Neural crest cell (in vitro differentiated cells): ENCODE measurements at places on chromosomes 2 and 18. TPM values are rescaled to one million over a fixed set of nuclear protein-coding genes. Genes with fewer than 3 reads are reported as not detected.

The PRSS56 gene
- total RNA-seq = 52.4 and 54.2 TPM in 2 replicates

DNA sequence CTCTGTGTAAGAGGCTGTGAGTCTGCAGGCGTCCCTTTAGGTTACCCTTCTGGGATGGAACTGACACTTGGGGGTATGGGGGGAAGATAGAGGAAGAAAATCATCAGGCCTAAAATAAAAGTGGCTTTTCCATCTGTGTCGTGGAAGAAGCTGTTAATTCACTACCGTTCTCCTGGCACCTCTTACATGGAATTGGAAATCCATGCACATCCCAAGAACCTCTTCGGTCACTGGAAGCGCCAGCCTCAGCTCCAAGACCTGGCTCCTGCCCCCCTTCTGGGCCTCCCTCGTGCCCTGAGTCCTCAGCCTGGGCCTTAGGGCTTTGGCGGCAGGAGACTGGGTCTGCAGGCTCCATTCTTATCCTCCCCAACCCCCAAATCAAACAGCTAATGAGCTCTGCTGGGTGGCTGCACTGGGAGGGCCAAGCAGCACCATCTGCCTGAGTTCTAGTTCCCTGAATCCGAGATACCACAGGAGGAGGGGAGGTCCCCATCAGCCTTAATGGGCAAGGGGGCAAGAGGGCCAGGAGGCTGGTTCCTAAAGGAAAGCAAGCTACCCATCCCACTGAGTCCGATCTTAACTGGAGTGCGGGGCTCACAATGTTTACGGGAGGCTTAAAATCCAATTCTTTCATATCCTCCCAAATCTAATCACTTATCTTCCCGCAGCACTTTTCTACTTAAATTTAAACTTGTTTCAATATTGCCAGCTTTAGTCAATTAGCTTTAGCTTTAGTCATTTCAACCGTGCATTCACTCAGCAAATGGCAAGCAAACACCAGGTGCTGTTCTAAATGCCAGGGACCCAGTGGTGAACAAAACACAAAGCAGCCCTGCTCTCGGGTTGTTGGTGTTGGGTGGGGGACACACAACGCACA is 52.8 kb downstream of the FAM178B start:
- DNase-seq = no peak
- no peaks in the 10 kb centered on the region for H3K4me1 ChIP-seq
- H3K4me3 ChIP-seq = no peak overlapping the region
- no peaks in the 10 kb centered on the region for H3K27me3 ChIP-seq

DNA sequence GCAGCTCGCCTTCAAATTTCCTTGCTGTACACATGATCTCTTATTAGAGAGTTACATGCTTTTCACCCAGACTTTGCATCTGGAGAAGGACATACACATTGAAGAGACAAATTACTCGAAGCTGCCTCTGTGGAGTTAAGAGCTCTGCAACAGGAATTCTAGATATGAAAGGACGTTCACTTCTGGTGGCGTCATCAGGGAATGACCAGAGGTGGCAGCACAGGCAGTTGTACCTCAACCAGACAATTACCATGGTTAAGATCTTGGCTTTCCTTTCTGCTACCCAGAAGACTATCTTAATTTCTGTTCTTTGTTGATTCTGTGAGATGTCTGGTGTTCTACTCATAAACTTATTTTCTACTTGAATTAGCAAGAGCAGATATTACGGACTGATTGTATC is 39.1 kb upstream of the MC4R start:
- H3K4me3 ChIP-seq = no peak overlapping the region
- no peaks in the 10 kb centered on the region for H3K36me3 ChIP-seq
- DNase-seq = no peak
- H3K4me1 ChIP-seq = no peaks in the 10 kb centered on the region
- peaks cover 12% of the 10 kb centered on the region for H3K27me3 ChIP-seq
- H3K27ac ChIP-seq = no peak overlapping the region

DNA sequence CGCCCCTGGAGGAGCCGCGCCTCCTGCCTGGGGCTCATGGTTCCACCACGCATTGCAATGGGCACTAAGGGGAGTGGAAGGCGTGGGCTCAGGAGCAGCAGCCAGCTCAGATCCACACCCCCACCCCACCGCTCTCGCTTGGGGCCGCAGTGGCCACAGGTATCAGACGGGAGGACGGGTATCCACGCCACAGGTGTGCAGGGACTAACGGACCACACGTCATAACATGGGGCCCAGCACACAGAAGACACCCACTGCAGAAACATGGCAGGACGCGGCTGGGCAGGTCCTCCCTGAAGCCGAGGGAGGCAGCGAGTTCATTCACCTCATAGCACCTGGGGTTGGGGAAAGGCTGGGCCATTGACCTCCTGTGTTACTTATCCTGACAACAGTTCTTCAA is 13.0 kb downstream of the HDAC4 start:
- no peaks in the 10 kb centered on the region for H3K27me3 ChIP-seq
- H3K4me1 ChIP-seq = peaks cover 21% of the 10 kb centered on the region
- H3K27ac ChIP-seq = no peak overlapping the region
- no peak for DNase-seq
- H3K36me3 ChIP-seq = peaks cover 23% of the 10 kb centered on the region

DNA sequence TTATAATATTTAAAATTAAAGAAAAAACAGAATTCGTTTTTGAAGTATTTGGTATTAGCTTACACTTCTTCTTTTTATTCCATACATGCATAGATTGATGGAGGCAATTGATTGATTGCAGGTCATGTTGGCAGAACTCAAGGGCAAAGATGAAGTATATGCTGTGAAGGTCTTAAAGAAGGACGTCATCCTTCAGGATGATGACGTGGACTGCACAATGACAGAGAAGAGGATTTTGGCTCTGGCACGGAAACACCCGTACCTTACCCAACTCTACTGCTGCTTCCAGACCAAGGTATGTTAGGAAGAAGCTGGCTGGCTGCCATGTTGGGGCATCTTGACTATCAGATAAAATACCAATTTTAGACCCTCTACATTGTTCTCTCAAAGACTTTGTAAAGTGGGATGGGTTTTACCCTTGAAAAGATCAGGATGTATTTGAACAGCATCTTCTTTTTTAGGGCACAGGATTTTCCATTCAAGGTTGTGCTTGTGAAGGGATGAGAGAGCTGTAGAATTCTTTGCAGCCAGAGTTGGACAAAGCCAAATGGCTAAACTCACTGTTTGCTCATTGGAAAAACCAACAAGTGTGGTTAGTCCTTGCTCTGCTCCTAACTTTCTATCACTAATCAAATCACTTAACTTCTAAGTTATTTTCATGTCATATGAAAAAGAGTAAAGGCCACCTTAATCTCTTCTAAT is 286.8 kb upstream of the EPAS1 start:
- DNase-seq = no peak
- H3K36me3 ChIP-seq = peaks cover 11% of the 10 kb centered on the region

DNA sequence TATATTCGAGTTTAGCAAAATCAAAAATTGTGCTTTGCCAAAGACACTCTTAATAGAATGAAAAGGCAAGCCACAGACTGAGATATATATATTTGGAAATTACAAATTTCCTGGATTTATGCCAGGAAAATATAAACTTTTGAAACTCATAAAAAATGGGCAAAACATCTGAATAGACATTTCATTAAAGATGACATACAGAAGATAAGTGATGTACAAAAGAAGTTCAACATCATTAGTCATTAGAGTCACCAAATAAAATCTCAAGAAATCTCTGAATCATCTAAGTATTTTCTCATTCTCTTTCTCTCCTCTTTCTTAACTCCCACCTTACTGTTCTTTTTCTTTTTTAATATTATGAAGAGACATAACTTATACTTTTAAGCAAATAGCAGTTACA is 921.1 kb downstream of the DSC3 start:
- no peaks in the 10 kb centered on the region for H3K36me3 ChIP-seq
- no peak overlapping the region for H3K27ac ChIP-seq
- H3K4me3 ChIP-seq = no peak overlapping the region
- no peaks in the 10 kb centered on the region for H3K27me3 ChIP-seq
- no peak for DNase-seq
- no peaks in the 10 kb centered on the region for H3K4me1 ChIP-seq

The TEKT4 gene
- total RNA-seq = not detected in 2 replicates

DNA sequence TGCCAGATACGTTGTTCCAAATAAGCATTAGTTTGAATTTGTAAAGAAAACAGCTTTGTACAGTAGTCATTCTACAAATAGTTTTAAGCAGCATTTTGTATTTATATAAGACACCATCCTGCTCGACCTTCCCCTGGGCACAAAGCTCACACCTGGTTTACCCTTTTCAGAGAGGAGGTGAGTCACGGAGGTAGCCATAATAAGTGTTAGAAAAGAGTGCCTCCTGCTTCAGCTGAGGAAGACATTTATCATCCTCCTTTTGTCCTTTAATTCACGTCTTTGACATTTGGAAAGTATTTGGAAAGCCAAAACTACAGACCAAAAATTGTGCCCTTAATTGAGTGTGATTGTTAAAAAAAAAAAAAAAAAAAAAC is 6.8 kb downstream of the RAB12 start:
- no peak for DNase-seq
- H3K27ac ChIP-seq = no peak overlapping the region
- no peaks in the 10 kb centered on the region for H3K27me3 ChIP-seq
- H3K36me3 ChIP-seq = no peaks in the 10 kb centered on the region
- peaks cover 48% of the 10 kb centered on the region for H3K4me1 ChIP-seq

- no peak overlapping the region for H3K4me3 ChIP-seq
- no peak for DNase-seq
- H3K27me3 ChIP-seq = no peaks in the 10 kb centered on the region
Observed at GRCh38 chr2:31319406-31320175, 85.6 kb downstream of the EHD3 start.

GRCh38 chr18:23223641-23224040 is 88.4 kb downstream of the CABLES1 start:
- H3K27me3 ChIP-seq = no peaks in the 10 kb centered on the region
- H3K4me3 ChIP-seq = no peak overlapping the region
- H3K36me3 ChIP-seq = no peaks in the 10 kb centered on the region

The CHST10 gene
- total RNA-seq = 33.0 and 33.2 TPM in 2 replicates

The MYO7B gene
- 0.28 TPM in 1 of 2 replicates, not detected in the other for total RNA-seq

- no peak for DNase-seq
- peaks cover 13% of the 10 kb centered on the region for H3K36me3 ChIP-seq
- H3K27me3 ChIP-seq = peaks cover 7% of the 10 kb centered on the region
Observed at GRCh38 chr2:112869258-112869842, 32.8 kb upstream of the IL1B start.

DNA sequence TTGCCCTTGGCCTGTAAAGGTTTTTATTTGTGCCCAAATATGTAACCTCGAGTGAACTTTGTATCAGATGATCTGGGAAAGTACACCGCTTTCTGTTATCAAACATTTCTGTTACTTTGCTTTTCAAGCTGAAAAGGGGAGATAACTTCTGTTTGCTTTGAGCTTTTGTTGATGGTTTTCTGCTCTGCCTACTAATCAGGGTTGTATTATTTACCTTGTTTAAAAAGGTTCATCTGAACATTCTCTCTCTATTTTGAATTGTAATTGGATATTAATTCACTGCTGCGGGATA is 79.4 kb downstream of the XRCC5 start:
- H3K27ac ChIP-seq = no peak overlapping the region
- peaks cover 6% of the 10 kb centered on the region for H3K36me3 ChIP-seq
- no peak for DNase-seq
- no peaks in the 10 kb centered on the region for H3K27me3 ChIP-seq
- no peak overlapping the region for H3K4me3 ChIP-seq

DNA sequence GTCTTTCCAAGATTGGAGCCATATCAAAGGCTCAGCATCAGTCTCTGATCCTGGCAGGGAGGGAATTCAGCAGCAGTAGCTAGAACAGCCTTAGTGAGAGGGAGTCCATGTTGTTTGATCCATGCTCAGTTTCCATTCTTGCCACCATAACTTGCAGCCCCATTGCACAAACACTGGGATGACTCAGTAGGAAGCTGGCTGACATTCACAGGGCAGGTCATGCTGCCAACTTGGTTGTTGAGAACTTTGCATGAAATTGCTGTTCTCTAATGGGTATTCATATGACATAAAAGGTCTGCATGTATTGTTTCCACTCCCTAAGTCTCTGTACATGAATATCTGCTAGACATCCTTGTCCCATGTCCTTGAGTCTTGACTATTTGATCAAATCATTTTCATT is 29.9 kb upstream of the STAT4 start:
- H3K4me3 ChIP-seq = no peak overlapping the region
- no peak for DNase-seq
- no peak overlapping the region for H3K27ac ChIP-seq
- H3K27me3 ChIP-seq = no peaks in the 10 kb centered on the region
- H3K36me3 ChIP-seq = no peaks in the 10 kb centered on the region

GRCh38 chr18:43964666-43965065 is 687.4 kb upstream of the SYT4 start:
- H3K4me1 ChIP-seq = no peaks in the 10 kb centered on the region
- H3K27ac ChIP-seq = no peak overlapping the region
- H3K27me3 ChIP-seq = no peaks in the 10 kb centered on the region
- H3K4me3 ChIP-seq = no peak overlapping the region
- H3K36me3 ChIP-seq = no peaks in the 10 kb centered on the region
- no peak for DNase-seq

DNA sequence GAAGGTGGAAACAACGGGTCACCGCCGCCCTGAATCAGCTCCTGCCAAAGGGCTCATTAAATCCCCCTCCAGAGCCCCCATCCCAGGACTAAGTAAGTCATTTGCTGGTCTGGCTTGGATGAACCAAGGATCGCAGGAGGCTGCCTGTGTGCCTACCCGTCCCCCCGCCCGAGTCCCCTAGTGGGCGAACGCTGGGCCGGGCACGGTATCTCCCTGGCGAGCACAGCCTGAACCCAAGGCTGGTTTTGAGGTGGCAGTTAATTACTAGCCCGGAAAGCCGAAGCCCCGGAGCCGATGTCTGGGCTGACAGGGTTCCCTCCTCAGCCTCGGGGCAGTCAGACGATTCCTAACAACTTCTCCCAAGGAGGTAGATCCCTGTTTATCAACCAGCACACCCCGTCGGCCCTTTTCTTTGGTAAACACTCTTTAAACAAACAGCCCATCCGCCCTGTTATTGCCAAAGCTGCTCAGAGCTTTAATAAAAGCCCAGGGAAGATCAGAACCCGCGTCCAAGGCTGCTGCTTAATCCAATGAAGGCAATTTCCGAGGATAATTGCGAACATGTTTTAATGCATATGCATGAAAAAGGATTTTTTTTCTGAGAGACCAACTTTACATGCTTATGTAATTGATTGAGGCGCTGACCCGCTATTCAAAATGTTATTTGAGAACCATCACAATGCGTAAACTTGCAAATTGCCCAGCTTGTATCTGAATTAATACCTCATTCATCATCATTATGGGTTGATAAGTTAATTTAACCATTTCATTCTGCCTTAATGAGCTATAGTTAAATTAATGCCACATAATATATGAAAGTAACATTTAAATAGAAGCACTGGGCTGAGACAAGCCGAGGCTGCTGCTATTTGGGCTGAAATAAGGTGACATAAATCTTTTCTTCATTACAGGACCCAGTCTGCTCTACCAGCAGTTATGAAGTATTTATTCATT is 10.5 kb downstream of the EVX2 start:
- H3K4me3 ChIP-seq = no peak overlapping the region
- peaks cover 6% of the 10 kb centered on the region for H3K4me1 ChIP-seq
- H3K27ac ChIP-seq = no peak overlapping the region
- no peak for DNase-seq

GRCh38 chr2:191980483-191980882 is 133.6 kb upstream of the CAVIN2 start:
- H3K4me3 ChIP-seq = no peak overlapping the region
- DNase-seq = no peak
- H3K4me1 ChIP-seq = peaks cover 7% of the 10 kb centered on the region
- no peaks in the 10 kb centered on the region for H3K27me3 ChIP-seq
- no peaks in the 10 kb centered on the region for H3K36me3 ChIP-seq
- H3K27ac ChIP-seq = no peak overlapping the region
